ENCODE measurements at places on chromosomes 5 and 9.

DNA sequence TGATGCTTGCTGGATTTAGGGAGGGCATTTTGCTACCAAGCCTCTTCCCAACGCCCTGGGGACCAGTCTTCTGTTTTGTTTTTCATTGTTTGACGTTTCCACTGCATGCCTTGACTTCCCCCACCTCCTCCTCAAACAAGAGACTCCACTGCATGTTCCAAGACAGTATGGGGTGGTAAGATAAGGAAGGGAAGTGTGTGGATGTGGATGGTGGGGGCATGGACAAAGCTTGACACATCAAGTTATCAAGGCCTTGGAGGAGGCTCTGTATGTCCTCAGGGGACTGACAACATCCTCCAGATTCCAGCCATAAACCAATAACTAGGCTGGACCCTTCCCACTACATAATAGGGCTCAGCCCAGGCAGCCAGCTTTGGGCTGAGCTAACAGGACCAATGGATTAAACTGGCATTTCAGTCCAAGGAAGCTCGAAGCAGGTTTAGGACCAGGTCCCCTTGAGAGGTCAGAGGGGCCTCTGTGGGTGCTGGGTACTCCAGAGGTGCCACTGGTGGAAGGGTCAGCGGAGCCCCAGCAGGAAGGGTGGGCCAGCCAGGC is 23.0 kb downstream of the PCDHGC5 start:
- no peak for DNase-seq

GRCh38 chr5:54632131-54632701 is 114.7 kb downstream of the SNX18 start:
- no peak for DNase-seq

DNA sequence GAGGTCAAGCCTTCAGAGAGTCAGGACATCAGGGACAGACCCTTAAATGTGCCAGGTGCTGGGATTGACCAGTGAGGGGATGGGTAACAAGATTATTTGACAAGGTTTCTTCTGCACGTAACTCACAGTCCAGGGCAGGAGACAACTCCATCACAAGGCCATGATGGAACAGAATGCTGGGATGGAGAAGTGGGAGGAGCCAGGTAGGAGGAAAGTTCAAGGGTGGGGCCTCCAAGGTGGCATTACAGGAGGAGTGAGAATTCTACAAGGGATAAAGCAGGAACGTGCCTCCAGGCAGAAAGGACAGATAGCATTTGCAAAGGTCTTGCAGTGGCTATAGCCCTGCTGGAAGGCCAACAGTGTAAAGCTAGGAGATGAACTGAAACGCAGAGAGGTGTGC is 102.2 kb downstream of the FGF18 start:
- DNase-seq = no peak

DNA sequence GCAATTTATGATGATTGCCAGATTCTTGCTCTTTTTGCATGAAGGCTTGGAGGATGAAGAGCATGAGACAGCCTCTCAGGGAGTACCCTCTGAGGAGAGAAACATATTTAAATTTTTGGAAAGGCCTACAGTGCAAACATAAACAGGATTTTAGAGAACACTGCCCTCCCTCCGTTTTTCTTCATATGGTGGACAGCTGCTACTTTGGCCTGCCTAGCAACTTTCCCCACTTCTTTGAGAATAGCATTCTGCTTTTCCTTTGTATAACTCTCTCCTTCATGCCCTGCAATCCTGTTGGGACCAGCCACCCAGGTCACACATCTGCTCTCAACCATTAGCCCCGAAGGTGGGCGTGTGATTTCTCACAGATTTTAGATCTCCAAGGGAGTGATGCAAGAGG is 20.5 kb upstream of the TXN start:
- DNase-seq = no peak

DNA sequence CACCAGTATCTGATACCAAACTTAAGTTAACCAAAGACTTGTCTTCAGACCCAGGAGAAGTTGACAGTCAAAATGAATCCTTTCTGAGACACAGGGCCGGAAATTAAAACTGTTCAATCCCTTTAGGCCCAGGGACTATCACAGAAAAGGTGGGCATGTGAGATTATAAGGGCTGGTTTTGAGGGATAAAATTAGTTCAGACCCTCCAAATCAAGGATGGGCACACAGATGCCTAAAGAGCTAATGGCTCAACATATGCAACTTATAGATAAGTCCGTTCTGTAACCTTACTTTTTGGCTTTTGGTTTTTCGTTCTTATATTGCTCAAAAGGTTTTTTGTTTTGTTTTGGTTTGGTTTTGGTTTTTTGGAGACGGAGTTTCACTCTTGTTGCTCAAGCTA is 129.6 kb upstream of the ABCA1 start:
- no peak for DNase-seq

DNA sequence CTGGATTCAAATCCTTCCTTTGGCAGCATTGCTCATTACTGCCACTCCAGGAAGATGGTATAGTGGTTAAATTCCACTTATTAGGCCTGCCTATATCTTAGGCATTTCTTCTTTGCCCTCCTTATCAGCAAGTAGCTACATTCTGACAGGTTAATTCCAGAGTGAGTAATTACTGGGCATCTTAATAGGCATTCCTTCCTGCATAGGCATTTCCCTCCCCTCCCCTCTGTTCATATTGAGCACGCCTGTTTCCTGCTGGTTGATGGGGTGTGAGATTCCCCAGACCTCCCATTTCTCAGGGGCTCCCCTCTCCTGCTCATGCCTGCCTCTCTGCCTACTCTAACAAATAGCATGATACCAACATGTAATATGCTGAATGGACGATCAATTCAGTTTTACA is 305.9 kb downstream of the CYLC2 start:
- DNase-seq = no peak

GRCh38 chr5:179273073-179273435 is 72.2 kb downstream of the ADAMTS2 start:
- no peak for DNase-seq
